Fibroblast of skin of scalp (primary cell): ENCODE measurements at places on chromosomes 5 and 9.

DNA sequence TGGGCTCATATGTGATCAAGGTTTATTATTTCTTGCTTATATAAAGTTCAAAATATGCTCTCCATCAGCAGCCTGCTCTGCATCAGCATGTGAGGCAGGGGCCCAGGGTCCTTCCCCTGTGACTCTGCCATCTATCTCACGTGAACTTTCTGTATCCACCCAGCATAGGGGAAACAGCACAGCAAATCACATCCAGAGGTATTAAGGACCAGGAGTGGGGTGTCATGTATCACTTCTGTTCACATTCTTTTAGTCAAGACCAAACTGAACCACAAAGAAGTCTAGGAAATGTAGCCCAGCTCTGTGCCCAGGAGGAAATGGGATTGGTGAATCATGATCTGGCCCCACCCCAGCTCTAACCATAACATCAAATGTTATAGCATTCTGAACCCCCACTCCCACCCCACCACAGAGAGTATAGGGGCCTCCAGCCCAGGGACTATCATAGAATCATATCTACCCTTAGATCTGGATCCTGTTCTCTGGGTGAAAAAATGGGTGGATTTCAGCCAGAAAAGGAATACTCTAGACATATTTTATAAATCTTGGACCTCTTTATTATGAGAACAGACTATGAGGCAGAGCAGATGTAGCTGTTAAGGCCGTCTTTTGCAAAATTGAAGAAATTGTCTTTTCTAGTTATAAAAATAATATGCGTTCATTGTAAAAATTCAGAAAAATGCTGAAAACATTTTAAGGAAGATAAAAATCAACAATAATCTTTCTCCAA lies 473.7 kb downstream of the ARHGEF28 start:
- no peak for DNase-seq

DNA sequence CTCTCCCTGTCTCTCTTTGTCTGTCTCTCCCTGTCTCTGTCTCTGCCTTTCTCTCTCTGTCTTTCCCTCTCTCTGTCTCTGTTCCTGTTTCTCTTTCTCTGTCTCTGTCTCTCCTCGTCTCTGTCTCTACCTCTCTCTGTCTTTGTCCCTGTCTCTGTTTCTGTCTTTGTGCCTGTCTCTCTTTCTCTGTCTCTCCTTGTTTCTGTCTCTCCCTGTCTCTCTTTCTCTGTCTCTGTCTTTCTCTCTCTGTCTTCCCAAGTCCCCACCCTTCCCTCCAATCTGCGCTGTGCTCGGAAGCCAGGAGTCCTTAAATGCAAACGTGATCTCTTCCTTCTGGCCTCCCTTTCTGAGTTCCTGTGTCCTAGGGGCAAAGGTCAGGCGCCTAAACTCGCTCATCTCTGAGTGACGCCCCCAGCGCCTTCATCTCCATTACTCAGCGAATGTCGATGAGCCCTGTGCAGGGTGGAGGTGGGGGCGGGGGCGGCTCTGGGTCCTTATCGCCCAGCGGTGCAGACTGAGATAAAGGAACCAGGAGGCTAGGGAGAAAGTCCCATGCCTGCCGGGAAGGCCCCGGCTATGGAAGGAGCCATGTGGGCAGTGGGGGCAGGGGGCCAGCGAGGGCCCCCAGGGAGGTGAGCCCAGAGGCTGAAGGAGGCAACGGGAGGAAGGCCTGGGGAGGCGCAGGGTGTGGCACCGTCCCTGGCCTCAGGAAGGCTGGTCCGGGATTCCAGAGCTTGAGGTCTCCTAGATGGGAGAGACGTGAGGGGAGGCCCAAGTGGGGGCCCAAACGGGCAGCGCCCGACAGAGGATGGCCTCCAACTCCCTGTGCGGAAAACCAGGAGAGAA lies 1.5 kb upstream of the SLC6A19 start:
- no peak for DNase-seq

DNA sequence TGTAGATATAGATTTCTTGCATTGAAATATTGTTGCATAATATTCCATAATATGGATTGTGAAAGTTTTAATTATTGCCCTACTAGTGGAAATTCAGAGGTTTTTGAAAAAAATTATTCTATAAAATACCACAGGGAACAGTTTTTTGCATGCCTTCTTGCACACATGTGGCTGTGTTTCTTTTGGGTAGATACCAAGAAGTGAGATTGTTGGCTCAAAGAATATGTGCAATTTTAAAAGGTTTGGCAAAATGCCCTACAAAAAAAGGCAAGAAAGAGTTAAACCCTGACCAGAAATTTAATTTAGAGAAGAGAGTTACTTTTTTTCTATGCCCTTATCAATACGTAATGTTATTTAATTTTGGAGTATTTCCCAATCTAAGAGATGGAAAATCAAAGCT lies 270.8 kb upstream of the DAPK1 start:
- DNase-seq: peak; percentile 63

GRCh38 chr5:156435101-156435500 lies 108.1 kb downstream of the SGCD start:
- DNase-seq: no peak

DNA sequence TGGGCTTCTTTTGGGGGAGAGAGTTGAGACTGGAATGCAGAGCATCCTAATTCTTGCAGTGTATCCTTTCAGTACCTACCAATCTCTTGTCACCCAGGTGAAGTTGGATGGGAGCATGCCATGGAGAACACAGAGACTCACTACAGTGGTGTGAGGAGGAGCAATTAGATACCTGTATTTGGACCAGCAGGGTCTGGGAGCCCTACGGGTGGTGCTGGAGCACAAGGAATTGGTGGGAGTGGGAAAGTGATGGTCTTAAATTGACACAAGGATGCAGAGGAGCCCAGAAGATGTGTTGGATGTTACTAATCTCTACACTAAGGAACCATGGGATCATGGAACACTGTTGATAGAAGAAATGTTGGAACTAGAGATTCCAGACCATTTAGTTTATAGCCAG lies 212.7 kb downstream of the CHSY3 start:
- no peak for DNase-seq

DNA sequence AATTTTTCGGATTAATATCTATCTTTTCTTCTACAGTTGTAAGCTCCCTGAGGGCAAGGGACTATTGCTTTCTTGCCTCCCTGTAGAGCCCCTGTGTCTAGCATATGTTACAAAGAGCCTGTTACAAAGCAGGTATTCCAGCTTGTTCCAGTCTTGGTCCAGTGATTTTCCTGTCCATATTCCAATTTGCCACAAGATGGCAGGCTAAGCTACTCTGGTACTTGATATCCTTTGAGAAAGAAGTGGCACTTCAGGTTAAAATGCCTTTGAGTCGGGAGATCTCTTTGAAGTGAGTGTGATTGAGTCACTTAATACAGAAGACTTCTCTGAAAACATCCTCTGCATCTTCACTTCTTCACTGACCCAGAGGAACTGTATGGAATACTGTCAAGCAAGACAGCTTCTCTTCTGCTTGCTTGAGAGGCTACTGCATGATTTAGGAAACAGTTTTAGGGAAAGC lies 24.5 kb downstream of the CAVIN4 start:
- peak; percentile 45 for DNase-seq

DNA sequence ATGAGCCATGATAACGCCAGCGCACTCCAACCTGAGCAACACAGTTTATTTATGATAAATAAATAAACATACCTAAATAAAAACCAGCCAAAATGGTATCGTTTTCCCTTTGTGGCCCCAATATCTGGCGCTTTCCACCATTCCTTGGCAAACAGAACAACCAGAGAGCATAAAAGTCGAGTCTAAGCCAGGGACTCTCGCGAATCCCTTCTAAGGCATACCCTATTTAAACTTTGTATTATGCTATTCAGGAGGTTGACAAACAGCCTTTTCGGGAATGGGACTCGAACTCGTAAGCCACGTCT lies 386 bp upstream of the MATR3 start:
- no peak for DNase-seq

GRCh38 chr9:75604661-75605060 lies 285.8 kb upstream of the PCSK5 start:
- DNase-seq: no peak

DNA sequence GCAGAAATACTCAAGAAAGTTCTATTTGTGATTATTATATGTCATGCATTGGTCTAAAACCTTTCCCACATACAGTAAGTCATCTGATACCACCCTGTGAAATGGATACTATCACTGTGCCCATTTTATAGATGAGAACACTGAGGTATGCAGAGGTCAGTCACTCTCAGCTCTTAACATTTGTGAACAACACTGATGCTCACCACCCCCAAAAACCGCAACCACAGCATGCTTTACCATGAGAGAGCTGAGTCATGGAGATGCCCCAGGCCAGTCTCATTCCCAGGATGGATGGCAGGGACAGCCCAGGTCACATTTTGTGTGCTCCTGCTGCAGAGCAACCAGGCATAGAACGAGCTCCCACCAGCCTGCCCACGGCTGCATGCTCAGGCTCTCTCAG lies 53.5 kb upstream of the IRX1 start:
- DNase-seq: no peak

DNA sequence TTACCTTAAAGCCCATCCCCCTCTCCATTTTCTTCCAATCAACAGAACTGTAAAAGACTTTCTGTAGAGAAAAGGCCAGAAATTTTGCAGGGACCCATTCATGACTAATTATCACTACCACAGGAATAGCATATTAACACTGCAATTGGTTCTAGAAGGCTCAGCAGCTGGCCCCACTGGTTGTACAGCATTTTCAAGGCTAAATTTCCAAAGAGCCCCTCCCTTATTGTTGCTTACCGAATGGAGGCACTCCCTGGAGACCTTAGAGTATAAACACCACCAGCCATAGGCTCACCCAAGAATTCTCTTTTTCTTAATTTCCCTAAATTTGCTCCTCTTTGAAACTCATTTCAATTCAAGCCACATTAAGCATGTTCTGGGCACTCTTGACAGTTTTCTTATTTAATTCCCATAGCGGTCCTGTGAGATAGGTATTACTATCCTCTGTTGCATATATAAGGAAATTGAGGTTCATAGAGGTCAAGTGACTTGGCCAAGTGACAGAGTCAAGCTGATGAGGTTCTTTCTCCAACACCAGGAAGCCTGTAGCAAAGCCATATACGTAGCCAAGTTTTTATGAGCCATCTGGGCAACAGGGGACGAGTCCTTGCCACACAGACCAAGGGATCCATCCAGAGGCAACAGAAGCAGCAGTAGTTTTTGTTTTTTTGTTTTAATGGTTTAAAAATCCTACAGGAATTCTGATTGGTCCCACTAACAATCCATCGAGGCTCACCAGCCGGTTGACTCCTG lies 83.9 kb upstream of the NR5A1 start:
- no peak for DNase-seq

GRCh38 chr9:137303893-137304382 lies 1.9 kb upstream of the NRARP start:
- DNase-seq: no peak

- no peak for DNase-seq
These were observed 16.5 kb downstream of the NEK6 start for GRCh38 chr9:124274226-124274625.

DNA sequence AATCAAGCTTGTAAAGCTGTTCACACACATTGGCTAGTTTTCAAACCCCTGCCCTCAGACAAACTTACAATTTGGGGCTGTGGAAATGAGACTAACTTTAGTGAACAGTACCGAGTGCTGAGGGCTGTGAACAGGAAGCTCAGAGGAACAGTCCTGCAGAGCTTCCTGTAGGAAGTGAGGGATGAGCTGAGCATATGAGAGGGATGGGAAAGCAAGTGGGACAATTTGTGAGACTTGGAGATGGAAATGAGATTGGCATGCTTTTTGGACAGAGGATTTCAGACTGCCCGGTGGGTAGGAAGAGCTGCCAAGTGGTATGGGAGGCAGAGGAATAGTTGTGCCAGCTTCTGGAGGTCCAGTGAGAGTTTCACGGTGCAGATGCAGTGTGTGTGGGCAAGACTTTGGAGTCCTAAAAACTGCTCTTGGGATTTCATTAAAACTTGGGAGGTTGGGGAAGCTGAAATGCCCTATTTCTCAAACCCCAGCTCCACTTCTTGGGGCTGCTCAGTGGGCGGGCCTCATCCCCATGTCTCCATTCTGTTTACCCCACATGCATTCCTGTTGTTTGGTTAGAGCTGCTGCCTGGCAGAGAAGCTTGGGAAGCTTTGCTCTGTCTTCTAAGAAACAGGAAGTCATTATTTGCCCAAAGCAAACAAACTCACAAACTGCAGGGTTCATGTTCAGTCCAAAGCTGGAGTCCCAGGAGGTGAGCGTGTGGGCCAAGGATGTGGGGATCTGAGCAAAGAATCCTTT lies 267.5 kb downstream of the ZSWIM6 start:
- peak; percentile 32 for DNase-seq

DNA sequence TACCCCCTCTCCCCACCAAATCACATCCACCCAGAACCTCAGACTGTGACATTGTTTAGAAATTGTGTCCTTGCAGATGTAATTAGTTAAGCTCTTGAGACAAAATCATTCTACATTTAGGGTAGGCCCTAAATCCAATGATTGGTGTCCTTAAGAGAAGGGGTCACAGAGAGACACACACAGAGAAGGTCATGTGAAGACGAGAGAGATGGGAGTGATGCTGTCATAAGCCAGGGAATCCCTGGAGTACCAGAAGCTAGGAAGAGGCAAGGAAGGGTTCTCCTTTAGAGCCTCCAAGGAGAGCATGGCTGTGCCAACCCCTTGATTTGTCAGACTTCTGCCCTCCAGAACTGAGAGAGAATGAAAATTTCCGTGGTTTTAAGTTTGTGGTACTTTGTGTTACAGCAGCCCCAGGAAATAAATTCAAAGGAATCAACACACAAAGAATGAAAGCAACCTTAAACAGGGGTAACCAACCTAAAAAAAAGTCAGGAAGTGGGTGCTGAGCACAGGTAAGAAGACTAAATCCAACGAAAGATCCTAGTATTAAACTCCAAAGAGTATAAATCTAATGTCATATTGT lies 33.6 kb downstream of the TIMD4 start:
- no peak for DNase-seq

- no peak for DNase-seq
These were observed 233.2 kb upstream of the PRDM9 start for GRCh38 chr5:23274171-23274570.

DNA sequence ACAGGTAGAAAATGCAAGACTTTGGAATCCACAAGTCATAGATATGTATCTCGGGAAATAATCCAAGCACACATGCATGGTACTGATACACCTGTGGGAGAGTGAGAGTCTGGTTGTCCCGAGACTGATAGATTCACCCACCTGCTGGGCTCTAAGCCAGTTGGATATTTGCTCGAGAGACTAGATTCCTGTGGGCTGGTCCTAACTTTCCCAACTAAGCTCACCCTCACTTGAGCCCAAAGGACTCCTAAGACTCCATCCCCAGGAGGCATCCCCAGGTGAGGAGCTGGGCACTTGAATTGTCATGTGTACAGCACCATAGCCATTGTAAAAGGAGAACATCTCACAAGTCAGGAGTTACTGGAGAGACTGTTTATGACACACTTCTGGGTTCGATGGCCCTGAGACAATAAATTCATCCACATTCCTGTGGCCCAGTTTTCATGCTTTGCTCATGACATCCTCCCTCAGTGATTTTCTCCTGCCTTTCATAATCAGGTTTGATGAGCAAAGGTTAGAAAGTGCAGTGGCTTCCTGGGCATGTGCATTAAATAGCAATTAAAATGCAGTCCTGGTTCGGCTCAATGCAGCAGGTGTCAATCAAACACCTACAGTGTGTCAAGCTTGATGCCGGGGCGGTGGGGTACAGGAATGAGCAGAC lies 18.1 kb downstream of the SLC1A1 start:
- DNase-seq: peak; percentile 77

GRCh38 chr9:124818431-124819281 lies 34.6 kb upstream of the WDR38 start:
- no peak for DNase-seq
